ENCODE measurements at places on chromosomes 3 and 15.

- no peak for DNase-seq
These were observed 38.9 kb downstream of the CACNA2D2 start for GRCh38 chr3:50464569-50464968.

DNA sequence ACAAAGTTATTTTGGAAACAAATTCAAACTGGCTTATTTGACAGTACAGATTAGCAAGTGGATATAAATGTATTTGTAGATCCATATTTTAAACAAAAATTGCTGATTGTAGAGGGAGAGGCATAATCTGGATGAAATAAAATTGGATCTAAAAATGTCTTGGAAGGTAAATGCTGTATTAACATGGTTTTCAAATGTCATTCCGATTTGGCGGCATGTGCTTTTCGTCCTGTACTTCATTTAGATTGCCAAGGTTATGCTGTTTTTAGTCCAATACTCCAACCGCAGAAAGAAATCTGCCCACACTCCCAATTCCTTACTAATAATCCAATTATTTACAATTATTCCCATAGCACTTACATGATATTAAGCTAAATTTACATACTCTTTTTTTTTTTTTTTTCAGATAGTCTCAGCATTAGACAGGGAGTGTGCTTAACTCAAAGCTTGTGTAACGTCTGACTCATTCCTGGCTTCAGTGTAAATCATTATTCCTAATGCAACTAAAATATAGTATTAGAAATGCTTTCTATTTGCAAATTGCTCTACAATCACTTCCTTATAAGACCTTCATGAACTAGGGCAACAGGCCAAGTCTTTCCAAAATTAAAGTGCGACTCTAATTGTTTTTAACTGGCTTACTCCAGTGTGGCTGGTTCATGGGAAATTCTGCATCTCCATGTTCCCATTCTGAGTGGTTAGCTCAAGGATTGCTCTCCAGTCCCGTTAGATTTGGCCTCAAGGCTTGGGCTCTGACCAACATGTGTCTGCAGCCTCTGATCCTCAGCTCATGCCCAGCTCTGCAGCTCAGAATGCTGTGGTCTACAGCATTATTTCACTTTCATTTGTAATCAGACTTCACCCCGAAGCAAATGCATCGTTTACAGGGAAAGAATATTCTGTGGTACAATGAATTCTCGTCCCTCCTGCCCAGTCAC lies 103.9 kb downstream of the FBN1 start:
- DNase-seq = no peak

GRCh38 chr15:41558400-41559238 lies at the start of gene TYRO3:
TYRO3 (plus strand) TSS chr15:41559212; CDS start chr15:41559258, 46 bp downstream.
- DNase-seq = peak; percentile 65

GRCh38 chr3:43028678-43029490 lies 49.8 kb downstream of the GASK1A start:
- no peak for DNase-seq

GRCh38 chr3:173690542-173691180 lies 293.1 kb downstream of the NLGN1 start:
- no peak for DNase-seq

- no peak for DNase-seq
These were observed 58.8 kb downstream of the MAP3K13 start for GRCh38 chr3:185421577-185422232.
